ENCODE measurements at places on chromosomes 7 and 10.

DNA sequence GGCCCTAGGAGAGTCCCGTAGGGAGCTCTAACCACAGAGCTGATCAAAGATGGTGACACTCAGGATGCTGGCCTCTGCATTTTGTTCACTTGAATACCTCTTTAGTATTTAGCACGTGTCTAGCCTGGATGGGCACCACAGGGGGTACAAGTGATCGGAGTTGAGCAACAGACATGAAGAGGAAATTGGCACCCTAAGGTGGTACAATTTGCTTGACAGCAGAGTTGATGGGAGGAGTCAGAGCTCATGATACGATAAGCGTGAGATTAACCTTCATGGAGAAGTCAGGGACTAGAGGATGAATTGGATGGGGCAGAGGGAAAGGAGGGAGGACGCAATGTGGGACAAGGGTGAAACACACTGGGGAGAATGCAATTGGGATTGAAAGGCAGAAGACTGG is 9.9 kb upstream of the ZNF212 start:
- DNase-seq, result no peak

DNA sequence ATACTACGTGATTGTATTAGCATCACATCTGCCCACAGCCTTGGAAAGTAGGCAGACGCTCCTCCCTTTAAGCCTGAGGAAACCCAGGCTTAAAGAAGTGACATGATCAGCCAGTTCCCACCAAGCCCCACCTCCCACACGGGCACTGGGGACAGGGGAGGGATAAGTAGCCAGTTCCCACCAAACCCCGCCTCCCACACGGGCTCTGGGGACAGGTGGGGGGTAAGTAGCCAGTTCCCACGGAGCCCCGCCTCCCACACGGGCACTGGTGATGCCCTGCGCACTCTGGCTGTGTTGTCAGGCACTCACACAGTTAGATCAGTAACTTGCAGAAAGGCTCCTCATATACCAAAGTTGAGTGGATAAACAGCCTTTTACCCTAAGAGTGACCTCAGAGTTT is 606.8 kb downstream of the PTPRN2 start:
- no peak for DNase-seq

DNA sequence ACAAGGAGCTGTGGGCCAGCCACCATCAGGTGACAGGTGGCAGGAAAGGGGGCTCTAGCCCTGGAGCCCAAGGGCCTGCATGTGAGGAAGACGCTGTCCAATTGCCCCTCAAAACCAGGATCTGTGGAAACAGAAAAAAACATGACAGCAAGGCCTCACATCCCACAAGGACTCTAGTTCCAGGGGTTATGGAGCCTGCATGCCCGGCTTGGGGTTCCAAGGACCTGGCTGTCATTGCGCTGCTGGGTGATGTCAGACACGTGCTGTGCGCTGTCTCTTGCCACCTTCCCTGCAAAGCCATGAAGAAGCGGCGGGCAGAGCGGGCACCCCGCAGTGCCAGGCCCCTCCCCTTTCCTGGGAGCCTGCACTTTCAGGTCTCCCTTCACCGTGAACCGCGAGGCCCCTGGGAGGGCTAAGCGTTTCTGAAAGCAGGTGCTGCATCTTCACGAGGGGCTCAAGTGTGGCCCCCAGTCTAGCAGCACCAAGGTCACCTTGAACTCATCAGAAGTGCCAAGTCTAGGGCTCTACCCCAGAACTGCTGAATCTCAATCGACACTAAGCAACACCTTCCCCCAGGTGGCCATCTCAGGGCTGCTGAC is 15.1 kb upstream of the CRYGN start:
- no peak for DNase-seq

DNA sequence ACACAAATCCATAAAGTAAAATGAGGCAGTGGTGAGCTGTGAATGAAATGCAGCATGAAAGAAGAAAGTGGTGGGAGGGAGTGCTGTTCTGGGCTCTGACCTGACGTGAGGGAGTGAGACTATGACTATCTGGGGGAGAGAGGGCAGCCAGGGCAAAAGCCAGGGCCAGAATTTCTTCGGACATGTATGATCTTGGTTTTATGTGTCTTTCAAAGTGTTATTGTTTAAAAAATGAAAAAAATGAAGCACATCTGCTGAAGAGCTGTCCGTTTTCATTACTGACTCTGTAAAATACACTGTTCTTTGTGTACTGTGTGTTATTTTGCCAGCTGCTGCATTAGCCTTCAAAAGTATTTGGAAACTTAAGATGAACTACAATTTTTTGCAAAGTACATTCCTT is 70.2 kb upstream of the KLF14 start:
- DNase-seq, result no peak

DNA sequence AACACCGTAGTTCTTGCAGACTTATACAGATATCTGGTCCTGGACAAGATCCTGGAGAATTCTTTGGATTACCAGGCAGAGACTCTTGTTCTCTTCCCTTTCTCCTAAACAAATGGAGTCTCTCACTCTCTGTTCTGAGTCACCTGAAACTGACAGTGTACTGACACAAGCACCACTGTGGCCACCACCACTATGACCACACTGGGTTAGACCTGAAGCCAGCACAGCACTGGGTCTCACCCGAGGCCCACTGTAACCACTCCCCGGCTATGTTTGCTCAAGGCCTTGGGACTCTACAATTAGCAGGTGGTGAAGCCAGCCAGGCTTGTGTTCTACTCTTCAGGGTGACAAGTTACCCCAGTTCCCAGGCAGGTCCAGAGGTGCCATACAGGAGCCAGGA is 22.8 kb downstream of the SLC39A12 start:
- no peak for DNase-seq

DNA sequence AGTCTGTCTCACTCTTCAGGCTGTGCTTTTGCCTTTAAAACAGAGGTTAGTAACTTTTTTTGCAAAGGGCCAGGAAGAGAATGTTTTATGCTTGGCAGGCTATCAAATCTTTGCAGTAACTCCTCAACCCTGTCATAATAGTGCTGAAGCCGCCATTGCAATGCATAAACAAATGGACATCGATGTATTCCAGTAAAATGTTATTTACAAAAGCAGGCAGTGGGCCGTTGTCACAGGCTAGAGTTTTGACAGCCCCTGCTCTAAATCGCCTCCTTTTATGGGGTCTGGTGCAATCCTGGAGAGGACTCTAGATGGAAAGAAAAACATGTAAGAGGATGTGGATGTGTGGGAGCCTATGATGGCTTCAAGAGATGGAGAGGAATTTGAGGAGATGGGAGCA is 568.3 kb downstream of the TYW1 start:
- DNase-seq, result no peak

DNA sequence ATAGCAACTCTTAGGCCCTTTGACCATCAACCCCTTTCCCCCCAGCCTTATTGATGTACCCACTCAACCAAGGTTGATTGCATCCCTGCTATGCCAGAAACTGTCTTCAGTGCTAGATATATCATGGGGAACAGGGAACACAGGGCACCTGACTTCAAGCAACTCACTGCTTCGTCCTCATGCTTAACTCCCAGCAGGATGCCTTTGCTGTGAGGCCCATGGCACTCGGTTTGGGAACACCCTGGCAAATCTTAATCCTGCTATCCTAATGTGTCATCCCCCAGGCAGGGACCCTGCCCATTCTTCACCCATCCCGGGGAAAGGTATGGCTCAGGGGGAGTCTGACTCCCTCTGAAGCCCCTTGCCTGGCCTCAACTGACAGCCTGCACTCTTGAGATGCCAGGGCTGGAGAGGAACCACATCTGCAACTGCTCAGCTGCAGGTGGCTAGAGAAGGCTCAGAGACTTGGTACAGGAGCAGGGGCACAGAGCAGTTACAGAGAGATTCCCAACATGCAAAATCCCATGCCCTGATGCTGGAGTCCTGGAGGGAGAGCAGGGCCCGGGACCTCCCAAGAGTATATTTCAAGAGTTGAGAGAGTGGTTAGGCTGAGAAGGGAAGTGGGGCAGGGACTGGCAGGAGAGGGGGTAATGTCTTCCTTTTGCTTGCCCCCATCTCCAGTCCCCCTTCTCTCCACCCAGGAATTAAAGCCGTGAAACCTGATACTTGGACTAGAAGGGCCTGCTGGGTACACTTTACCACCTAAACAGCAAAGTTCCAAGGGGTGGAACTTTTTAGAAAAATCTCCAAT is 2.4 kb upstream of the UNC5B start:
- no peak for DNase-seq

DNA sequence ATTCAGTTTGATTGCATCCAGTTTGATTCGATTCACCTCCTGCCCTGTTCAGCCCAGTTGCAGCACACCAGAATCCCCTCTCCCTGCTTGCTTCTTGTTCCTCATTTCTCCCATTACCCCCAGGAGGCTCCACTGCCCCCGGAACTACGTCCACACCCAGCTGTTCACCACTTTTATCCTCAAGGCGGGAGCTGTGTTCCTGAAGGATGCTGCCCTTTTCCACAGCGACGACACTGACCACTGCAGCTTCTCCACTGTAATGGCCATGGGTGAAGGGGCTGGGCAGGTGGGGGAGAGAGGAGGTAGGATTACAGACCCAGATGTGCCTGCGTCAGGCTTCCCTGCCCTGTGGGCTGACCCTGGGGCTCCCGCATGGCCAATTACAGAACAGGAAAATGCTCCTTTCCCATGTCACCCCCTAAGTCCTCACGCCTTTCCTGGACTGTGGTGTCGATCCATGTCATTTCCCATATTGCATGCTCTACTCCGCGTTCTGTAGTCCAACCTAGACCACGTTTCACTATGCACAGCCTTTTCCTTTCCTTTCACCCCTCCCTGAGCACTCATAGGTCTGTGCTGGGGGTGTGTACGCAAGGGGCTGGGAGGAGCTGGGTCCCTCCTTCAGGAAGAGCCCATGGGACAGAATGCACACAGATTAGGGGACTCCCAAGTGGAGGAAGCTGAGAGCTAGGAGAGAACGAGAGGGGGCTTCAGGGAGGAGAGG is 8.2 kb downstream of the GHRHR start:
- no peak for DNase-seq

DNA sequence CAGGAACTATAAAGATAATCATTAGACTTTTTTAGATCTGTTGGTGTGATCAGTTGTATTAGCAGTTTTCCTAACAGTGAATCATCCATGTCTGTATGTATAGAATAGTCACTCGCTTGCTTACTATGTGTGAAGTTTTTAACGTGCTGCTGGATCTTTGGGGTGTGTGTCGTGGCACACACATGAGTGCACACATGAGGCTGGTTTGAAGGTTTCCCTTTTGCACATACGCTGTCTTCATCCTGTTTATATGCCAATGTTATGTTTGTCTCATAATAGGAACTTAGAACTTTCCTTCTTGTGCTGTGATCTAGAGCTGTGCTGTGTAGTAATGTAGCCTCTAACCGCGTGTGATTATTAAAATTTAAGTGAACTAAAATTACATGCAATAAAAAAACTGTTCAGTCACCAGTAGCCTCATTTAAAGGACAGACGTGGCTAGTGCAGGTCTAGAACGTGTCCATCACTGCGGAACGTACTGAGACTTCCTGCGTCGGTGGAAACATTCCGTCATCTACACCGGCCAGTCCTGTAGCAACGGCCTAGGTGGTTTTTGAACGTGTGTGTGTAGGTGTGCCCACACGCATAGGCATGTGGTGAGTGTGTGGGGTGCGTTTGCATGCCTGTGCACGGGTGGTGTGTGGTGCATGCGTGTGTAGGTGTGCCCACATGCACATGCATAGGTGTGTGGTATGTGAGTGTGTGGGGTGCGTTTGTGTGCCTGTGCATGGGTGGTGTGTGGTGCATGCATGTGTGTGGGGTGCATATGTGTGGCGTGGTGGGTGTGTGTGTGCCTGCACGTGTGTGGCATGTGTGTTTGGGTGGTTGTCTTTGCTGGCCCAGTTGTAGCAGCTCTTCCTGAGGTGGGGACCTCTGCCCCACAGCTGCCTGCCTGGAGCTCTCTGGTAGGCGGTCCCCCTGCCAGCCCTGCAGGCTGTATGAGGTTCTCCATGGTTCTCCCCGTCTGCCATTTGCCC is 56.6 kb downstream of the INPP5A start:
- no peak for DNase-seq

DNA sequence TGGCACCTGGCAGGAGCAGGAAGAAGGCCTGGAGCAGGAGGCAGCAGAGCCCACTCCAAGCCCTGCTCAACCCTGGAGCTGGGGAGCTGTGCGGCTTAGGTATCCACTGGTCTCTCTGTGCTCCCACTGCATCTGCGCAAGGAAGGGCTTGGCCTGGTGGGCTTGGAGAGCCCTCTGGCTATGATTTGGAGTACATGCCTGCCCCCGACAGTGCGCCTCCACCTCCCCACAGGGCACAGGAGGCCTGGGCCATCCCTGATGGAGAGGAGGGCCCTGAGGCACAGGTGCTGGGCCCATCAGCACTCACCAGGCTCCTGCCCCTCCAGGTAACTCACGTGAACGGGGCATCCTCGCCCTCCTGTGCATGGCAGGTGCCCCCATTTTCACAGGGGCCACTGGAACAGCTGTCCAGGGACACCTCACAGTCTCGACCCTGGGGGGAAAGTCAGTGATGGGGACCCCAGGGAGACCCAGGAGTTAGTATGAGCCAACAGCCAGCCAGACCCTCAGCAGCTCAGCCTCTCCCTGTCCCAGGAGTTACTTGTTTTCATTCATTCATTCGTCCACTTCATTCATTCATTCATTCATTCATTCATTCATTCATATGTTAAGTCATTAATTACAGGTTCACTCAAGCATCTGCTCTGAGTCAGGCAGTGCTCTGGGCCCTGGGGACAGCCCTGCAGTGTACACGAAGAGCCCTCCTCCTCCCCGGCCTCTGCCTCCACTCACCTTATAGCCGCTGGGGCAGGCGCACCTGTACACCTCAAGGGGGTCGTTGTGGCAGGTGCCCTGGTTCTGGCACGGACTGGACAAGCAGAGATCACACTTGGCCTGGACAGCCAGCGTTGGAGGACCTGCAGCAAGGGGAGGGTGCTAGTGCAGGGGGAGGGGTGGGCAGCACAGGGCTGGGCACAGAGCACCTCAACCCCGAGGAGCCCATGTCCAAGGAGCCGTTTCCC is 167.2 kb downstream of the SLIT1 start:
- no peak for DNase-seq

DNA sequence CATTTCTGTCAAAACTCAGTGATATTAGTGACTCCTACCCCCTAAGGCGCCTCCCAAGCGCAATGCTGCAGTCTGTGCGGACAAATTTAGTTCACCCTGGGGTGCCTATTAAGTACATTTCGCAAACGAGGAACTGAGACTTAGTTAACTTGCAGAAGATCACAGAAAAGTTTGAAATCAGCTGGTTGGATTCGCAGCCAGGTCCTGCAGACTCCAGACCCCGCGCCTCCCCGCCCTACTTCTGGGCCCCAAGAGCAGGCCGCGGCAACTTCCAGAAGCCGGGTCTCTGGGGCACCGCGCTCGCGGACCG is 588 bp downstream of the CYREN start:
- no peak for DNase-seq

- DNase-seq, result no peak
Measured at GRCh38 chr10:50456719-50457118, 167.0 kb downstream of the SGMS1 start.

- peak; percentile 87 for DNase-seq
Measured at GRCh38 chr7:141071260-141071854, 2.5 kb upstream of the TMEM178B start.

Data from activated CD4-positive, alpha-beta T cell treated with anti-CD3 and anti-CD28 coated beads, Interleukin-2, amount 10 ng/mL, durations not matched to agents 24 days and 14 days (primary cell).